ENCODE measurements at places on chromosomes 4 and X. TPM values are rescaled to one million over a fixed set of nuclear protein-coding genes. Genes with fewer than 3 reads are reported as not detected.

The RPGR gene
- 6.3 TPM for total RNA-seq

The CFI gene
- total RNA-seq: 5.7 TPM

The KIAA1210 gene
- not detected for total RNA-seq

The SLC7A11 gene
- 1.0 TPM for total RNA-seq

The CXCL9 gene
- total RNA-seq: 0.52 TPM

The MAGEA11 gene
- not detected for total RNA-seq

The ARX gene
- total RNA-seq: 0.52 TPM

The IL13RA2 gene
- total RNA-seq: 1.0 TPM

The CDKL5 gene
- total RNA-seq: 4.2 TPM

The WWC2 gene
- total RNA-seq: 15.1 TPM

The PAGE4 gene
- total RNA-seq: not detected

The AMBN gene
- total RNA-seq: not detected

The GPR82 gene
- total RNA-seq: not detected

The FAM53A gene
- 0.52 TPM for total RNA-seq

The CYTL1 gene
- 2.1 TPM for total RNA-seq

The CHRDL1 gene
- 12.5 TPM for total RNA-seq

The ZGRF1 gene
- 13.0 TPM for total RNA-seq

The ENPEP gene
- total RNA-seq: 9.9 TPM

The DIAPH2 gene
- total RNA-seq: 12.0 TPM

The GPM6B gene
- 18.8 TPM for total RNA-seq

The COX7B2 gene
- total RNA-seq: not detected

The NDST4 gene
- 2.6 TPM for total RNA-seq
